ENCODE measurements at places on chromosomes 1 and 21. TPM values are rescaled to one million over a fixed set of nuclear protein-coding genes. Genes with fewer than 3 reads are reported as not detected.

FGR gene
- 1.6 TPM for total RNA-seq

ASAP3 gene
- 0.33 TPM for total RNA-seq

CFAP107 gene
- total RNA-seq = not detected

KIF14 gene
- 9.3 TPM for total RNA-seq

DNA sequence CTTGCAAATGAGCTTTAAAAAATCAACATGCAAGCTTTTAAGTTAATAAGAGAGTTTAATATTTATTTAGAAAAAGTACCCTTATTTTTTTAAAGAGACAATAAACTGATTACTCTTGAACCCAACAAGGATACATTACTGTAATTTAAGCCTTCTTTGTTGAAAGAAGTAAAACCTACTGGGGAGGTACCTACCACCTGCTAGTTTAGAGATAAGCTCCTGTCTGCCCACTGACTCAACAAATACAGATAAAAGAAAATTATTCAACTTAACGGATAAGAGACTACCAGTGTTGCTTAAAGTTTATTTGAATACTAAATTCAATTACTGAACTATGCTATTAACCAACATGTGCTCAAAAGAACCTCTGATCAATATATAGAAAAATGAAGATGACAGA, 23.1 kb downstream of the USP24 start:
- no peaks in the 10 kb centered on the region for H3K36me3 ChIP-seq
- DNase-seq = no peak
- no peak overlapping the region for H3K4me3 ChIP-seq

- H3K4me1 ChIP-seq = no peaks in the 10 kb centered on the region
- H3K4me3 ChIP-seq = no peak overlapping the region
- no peaks in the 10 kb centered on the region for H3K36me3 ChIP-seq
- no peak overlapping the region for H3K27ac ChIP-seq
Observed at GRCh38 chr21:18723171-18723570, 319.6 kb upstream of the TMPRSS15 start.

DNA sequence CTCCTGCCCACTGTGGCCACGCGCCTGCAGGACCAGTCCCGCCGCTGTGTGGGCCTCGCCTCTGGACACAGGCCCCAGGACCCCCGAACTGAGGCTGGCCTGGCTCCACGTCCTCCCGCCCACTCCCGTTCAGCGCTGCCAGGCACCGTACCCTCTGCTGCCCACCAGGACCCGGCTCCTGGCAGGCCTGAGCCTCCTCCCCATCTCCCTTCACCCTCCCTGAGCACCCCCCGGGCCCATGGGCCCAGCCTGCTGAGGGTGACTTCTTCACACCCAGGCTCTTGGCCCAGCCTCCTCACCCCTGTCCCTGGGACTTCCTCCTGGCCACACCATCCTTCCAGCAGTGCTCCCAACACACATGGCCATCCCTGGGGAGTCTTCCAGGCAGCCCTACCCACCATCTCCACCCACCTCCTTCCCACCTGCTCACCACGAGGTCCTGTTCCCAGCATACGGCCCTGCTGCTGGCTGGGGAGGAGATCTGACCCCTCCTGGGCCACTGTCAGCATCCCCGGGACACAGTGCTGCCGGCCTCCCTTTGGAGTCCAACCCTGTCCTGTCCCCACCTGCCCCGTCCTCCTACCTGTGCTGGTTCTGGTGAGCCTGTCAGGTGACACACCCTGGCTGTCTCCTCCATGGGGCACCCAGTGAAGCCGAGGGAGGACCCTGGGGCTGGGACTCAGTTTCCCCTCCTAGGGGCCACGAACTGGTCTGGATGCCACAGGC, 53.7 kb downstream of the SLX9 start:
- H3K27me3 ChIP-seq = no peaks in the 10 kb centered on the region
- no peaks in the 10 kb centered on the region for H3K4me1 ChIP-seq
- H3K36me3 ChIP-seq = no peaks in the 10 kb centered on the region
- no peak overlapping the region for H3K4me3 ChIP-seq
- DNase-seq = no peak
- no peak overlapping the region for H3K27ac ChIP-seq

GRCh38 chr1:153790966-153791647, 15.9 kb downstream of the SLC27A3 start:
- DNase-seq = no peak
- H3K27me3 ChIP-seq = no peaks in the 10 kb centered on the region
- H3K36me3 ChIP-seq = no peaks in the 10 kb centered on the region
- H3K4me1 ChIP-seq = peaks cover 13% of the 10 kb centered on the region
- H3K27ac ChIP-seq = no peak overlapping the region

DNA sequence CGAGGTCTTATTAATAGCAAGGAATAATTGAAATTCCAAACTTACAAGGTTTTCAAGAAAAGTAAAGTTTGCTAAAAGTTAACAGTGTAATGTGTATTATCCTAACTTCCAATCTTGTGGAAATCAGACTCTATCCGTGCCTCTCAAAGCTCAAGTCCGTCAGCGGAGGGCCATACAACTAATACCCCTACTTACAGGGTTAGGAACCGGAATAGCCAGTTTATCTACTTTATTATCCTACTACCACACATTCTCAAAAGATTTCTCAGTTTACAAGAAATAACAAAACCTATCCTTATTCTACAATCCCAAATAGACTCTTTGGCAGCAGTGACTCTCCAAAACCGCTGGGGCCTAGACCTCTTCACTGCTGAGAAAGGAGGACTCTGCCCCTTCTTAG, 457.8 kb downstream of the PTPRC start:
- H3K4me3 ChIP-seq = no peak overlapping the region

All from CD8-positive, alpha-beta memory T cell (primary cell).